Hindlimb muscle (tissue), 1 donor: ENCODE measurements at places on chromosomes 5 and 9.

DNA sequence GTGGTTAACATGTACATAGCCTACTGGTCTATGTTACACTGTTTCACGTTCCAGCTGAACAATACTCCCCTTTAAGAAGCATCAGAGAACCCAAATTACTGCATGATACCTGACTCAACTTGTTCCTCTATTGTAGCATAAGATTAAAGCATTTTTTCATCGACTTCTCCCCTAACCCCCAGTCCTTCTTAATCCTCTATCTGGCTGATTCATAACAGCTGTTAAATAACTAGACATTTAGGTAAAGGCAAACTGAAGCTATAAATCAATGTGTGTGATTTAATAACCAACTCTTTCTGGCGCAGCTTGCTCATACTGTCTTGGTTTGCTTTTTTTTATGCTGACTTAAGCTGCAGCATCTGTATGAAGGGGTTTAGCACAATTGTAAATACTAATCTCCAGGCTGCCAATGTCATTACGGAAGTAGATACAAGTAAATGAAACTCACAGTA lies 94.2 kb upstream of the MTAP start:
- no peak for DNase-seq

DNA sequence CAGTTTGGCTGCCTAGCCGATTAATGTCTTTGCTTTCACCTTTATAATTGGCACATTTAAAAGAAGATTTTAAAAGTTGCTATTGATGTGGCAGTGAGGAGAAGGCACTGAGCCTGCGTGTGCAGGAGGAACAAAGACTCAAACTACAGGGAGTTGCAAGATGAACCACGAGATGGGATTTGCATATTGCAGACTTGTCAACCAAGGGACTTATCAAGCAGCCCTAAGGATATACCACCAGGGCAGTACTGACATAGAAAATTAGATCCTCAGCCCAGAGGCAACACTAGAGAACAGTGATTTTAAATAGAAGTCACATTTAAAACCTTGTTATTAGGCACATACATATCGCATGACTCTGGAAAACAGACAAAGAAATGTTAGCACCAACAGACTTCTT lies 342.6 kb downstream of the GLIS3 start:
- DNase-seq, result no peak

DNA sequence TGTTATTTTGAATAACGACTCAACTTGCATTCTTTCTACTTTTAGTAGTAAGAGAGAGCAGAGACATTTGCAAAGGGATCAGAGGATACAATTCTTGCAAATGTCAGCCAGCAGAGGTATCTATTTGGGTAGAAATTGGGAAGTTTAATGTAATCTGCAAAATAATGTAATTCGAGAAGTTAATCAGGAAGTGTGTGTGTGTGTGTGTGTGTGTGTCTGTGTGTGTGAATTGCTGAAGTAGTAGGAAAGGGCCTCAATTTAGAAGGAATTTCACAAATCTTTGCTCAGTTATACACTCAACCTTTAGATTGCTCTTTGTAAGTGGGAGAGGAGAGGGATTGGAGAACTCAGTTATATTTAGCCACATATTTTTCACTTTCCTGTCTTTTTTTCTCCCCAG lies 11.0 kb upstream of the IFNA1 start:
- no peak for DNase-seq

GRCh38 chr9:114417511-114417910 lies 29.7 kb upstream of the AKNA start:
- DNase-seq, result no peak

DNA sequence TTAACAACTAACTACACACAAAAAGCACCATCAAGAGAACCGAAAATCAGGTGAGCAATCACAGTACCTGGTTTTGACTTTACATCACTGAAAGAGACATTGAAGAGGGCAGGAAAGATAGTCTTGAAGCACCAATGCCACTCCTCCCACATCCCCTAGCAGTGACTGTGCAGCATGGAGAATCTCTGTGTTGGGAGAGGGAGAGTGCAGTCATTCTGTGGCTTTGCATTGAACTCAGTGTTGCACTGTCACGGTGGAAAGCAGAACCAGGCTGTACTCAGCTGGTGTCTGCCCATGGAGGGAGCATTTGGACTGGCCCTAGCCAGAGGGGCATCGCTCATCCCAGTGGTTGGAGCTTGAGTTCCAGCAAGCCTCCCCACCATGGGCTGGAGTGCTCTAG lies 40.4 kb downstream of the C5 start:
- DNase-seq, result no peak
